ENCODE measurements at places on chromosomes 3 and 15.

GRCh38 chr3:65558826-65559225 is 479.9 kb downstream of the MAGI1 start:
- no peak for DNase-seq

DNA sequence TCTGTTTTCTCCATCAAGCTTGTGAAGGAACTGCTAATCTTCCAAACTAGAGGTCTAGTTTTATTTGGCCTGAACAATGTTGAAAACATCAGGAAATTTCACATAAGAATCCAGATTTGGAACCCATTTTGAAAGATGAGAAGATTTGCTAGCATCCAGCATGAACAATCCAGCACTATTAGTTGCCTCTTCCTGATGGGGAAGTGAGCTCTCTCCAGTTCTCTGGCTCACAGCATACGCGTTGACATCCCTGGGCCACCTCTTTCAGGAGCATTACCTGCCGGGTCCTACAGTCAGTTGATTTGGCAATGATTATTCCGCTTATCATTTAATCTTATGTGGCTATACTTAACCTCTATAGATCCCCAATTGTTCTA is 10.9 kb downstream of the GPR87 start:
- no peak for DNase-seq

DNA sequence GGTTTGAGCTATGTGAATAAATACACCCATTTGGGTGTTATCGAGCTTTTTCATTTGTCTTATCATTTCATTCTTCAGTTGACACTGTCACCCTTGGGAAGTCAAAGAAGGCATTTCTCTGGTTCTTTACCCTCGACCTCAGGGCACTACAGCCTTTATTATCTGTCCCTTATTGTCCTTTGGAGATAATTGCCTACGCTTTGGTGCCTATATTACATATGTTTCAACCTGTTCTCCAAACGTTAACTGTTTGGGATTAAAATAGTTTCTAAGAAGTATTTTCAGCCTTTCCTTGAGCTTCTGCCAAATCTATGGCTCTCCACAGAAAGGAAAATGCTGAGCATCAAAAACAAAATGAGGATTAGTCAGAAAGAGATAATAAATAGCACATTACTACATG is 395.4 kb upstream of the ADAMTS9 start:
- DNase-seq: no peak

DNA sequence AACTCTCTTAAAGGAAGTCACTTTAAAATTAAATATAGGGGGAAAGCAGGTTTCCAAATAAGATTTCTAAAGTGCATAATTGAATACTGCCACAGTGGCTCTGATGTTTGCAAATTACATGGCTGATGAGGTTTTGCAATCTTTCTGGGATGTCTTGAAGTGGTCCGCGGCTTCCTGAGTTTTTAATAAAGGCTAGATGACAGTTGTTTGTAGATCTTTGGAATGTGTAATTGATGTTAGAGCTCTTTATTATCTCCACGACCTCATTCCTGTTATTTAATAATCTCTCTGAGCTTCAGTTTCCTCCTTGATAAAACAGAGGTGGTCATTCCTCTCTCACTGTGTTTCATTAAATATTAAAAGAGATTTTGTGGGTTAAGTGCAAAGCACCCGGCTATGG is 27.0 kb upstream of the CEMIP start:
- DNase-seq: no peak

DNA sequence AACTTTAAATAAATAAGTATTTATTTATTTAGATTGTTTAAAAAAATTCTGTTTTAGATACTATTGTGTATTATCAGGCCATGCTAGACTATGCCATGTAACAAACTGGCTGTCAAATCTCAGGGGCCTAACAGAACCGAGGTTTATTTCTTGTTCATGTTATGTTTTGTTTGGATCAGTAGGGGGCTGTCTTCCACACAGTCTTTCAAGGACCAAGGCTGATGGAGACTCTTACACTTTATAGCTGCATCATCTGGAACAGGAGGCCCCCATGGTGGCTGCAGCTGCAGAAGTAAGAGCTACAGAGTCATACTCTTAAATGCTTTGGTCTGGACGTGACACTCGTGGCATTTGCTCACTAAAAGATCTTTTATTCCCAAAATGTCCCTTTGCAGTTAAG is 33.0 kb upstream of the ARL14 start:
- no peak for DNase-seq

DNA sequence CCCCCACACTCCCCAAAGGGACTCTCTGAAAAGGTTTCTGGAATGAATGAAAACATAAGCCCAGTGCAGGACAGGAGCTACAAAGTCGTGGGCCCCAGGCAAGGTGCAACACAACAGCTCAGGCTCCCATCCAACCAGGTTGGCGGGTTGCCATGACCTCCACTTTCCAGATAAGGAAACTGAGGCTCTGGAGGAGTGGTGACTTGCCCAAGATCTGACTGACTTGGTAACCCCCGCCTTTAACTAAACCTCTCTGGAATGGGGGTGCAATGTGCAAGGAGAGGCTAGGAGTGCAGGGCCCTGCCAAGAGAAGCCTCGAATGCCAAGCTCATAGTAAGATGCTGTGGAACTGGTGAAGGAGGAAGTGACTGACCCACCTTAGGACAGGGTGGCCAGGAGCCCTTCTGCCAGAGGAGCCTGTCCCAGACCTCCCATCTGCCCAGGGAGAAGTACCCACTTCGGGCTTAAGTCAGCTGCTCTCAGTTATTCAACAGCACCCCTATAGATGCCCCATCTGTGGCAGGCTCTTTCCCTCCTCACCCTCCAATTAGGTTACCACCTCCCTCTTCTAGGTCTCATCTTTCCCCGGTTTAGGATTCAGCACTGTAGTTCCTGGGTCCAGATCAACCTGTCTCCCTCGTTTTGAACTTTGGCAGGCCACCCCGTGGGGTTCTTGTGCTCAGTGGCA is 553 bp upstream of the TNNC1 start:
- peak; percentile 40 for DNase-seq

GRCh38 chr3:46866720-46867549 is 3.7 kb upstream of the MYL3 start:
- peak; percentile 80 for DNase-seq

DNA sequence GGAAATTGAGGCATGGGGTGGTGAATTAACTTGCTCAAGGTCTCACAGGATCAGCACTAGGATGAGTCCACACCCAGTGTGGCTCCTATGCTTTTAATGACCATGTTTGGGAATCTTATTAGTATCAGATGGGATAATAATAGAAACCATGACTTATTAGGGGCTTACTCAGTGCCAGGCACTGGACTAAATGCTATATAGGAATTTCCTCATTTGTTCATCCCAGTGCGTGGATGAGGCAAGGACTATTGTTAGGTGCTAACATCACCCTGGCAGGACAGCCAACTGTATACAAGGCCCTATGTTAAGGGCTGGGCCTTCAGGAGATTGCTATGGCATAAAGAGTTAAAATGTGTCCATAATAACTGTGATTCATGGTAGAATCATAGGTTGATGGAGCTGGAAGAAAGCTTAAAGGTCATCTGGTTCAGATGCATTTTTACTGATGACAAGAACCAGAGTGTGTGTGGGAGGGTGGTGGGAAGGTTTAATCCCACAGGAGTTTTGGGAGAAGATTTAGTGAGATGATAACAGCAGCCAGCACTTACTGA is 4.7 kb upstream of the FEM1B start:
- DNase-seq: no peak

DNA sequence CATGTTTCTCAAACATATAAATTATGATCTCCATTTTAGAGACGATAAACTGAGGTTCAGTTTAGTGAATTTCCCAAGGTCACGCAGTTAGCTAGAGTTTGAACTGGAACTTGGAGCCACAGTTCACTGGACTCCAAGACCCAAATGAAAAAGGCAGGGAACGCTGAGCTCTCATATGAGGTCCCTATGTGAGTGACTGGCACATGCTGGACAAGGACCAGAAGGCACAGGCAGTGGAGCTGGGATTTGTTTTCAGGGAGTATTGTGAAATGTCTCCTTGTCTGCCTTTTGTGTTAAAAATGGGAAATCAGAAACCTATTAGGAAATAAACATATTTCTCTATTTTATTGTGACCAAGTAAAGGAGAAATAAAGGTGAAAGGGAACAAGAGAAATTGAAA is 63.5 kb downstream of the MESD start:
- DNase-seq: no peak

- peak; percentile 49 for DNase-seq
Measured at GRCh38 chr3:126745760-126746394, 41.8 kb downstream of the CHCHD6 start.

GRCh38 chr15:29589416-29589815 is 232.9 kb downstream of the TJP1 start:
- no peak for DNase-seq

- DNase-seq: no peak
Measured at GRCh38 chr3:119219069-119219468, 21.6 kb downstream of the B4GALT4 start.

- DNase-seq: no peak
Measured at GRCh38 chr3:38958026-38958720, 93.6 kb downstream of the SCN11A start.

GRCh38 chr3:108088697-108089096 is 2.1 kb downstream of the CD47 start:
- peak; percentile 53 for DNase-seq

- DNase-seq: no peak
Measured at GRCh38 chr3:169237201-169237600, 426.3 kb downstream of the MECOM start.

- no peak for DNase-seq
Measured at GRCh38 chr15:34070003-34070402, 31.0 kb upstream of the AVEN start.

- DNase-seq: peak; percentile 80
Measured at GRCh38 chr3:128504963-128505730, 12.1 kb upstream of the GATA2 start.

DNA sequence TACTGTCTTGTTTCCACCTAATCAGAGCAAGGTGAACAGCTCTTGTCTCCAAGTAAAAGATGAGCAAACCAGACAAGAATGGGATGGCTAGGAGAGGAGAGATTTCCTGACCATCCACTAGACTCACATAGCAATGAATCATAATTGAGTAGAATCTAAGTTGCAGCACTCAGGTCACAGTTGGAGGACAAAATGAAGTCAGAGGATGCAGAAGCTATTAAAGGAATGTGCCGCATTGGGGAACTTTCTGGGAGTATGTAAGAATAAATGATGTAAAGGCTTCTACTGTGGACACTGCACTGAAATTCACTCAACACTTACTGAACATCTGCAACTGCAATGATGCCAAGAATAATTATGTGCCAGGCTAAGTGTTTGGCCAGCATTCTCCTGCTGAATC is 217.4 kb upstream of the WNT5A start:
- no peak for DNase-seq

DNA sequence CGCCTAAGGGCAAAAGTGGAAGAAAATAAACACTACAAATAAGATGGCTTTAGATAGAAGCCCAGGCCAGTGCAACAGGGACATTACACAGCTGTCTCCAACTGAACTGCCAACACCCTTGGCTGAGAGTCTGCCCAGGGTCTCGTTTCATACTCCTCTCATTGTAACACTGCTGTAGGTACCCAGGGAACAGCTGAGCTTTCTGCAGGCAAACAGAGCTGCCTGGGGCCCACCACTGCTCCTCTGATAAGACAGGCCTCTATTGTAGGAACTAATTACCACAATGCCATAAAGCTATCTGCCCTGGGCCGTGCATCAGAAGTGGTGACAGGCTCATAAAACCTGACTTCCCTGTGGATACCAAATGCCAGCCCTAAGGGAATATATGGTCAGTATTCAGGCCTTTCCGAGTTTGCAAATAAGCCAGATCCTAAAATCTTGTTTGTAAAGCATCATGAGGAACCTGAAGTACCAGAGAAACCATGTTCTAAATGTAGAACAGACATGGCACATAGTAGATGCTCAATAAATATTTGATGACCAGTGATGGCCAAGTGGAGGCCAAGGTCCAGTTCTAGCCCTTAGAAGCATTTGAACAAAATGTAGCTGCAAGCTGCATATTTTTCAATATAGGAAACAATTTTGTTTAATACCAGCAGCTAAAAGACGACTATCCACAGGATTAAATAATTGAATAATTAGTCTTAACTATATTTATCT is 84.3 kb upstream of the NEO1 start:
- no peak for DNase-seq

DNA sequence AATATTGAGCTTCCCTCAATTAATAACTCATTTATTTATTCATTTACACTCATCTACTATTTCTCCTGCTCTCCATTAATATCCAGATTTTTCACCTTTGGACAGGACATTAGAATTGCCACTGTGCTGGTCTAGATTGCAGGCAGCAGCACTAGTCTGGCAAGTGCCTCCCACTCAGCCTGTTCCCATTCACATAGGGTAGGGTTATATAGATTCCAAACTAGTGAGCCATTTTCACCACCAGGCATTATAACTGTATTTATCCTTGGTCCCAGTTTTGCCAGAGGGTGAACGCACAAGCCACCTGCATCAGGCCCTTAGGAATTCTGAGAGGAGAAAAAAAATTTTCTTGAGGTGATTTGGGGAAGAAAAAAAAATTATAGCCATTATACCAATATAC is 44.5 kb downstream of the ANAPC13 start:
- DNase-seq: no peak

GRCh38 chr15:26757141-26757540 is 15.7 kb downstream of the GABRB3 start:
- DNase-seq: no peak

- peak; percentile 23 for DNase-seq
Measured at GRCh38 chr15:35305946-35306345, 220.9 kb upstream of the NANOGP8 start.

GRCh38 chr3:134366928-134367811 is 7.1 kb downstream of the AMOTL2 start:
- DNase-seq: no peak

- DNase-seq: no peak
Measured at GRCh38 chr15:39052323-39052705, 487.7 kb upstream of the RASGRP1 start.

DNA sequence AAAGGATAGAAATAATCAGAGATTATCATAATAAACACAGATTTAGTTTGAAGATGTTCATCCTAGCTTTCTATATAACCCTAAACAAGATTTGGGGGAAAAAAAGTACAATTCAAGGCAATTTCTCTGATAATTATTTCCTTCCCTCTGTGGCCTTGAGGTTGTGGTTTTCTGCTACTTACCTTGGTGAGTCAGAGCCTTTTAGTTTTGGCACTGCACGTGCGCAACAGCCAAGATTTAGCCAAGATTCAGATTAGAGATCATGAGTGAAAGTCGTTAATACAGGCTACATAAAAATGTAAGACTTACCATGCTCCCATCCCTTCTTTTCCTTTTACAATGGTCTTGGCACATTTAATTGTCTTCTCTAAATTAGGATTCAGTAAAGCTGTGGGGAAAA is 6.7 kb downstream of the LYZL4 start:
- DNase-seq: no peak

DNA sequence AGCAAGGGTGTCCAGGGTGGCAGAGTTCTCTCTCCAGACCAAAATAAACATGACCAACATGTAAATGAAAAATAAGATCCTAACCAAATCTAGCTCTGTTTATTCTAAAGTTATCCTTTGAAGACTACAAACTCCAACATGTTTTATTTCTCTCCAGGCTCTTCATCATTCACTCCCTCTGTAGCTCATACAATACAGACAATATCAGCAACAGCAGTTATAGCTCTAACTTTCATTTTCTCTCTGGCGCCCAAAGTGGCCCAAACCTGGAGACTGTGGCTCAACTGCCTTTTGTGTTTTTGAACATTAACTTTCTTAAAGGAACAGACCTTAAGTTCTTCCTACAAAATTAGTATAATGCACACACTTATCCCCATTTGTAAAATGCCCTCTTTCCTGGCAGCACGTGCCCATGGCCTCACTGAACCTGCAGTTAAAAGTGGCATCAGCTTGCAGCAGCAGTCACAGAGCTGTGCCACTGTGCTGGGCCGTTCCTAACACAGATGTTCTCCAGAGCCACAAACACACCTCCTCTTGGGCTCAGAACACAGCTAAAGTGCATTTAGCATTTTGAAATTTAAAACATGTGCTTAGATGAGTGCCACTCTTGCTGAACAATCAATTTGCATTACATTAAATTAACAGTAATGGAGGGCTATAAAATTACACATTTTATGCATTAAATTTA is 91.9 kb downstream of the RORA start:
- no peak for DNase-seq
